ENCODE measurements at places on chromosomes 2 and 18. TPM values are rescaled to one million over a fixed set of nuclear protein-coding genes. Genes with fewer than 3 reads are reported as not detected.

The C2orf78 gene
- not detected for polyA plus RNA-seq

The RNF144A gene
- polyA plus RNA-seq = 2.0 TPM

The IL36B gene
- polyA plus RNA-seq = 1.5 TPM

The ASB18 gene
- polyA plus RNA-seq = not detected

The TCF7L1 gene
- 4.0 TPM for polyA plus RNA-seq

The SIX3 gene
- not detected for polyA plus RNA-seq

The CCDC85A gene
- 0.11 TPM for polyA plus RNA-seq

The COL3A1 gene
- polyA plus RNA-seq = 25.2 TPM

The WNT10A gene
- polyA plus RNA-seq = 9.6 TPM

The GPR35 gene
- 3.1 TPM for polyA plus RNA-seq

The CCL20 gene
- polyA plus RNA-seq = 56.3 TPM

The TXNL4A gene
- 66.7 TPM for polyA plus RNA-seq

The AFF3 gene
- 1.1 TPM for polyA plus RNA-seq

The TCF23 gene
- polyA plus RNA-seq = not detected

The PTPN4 gene
- polyA plus RNA-seq = 4.5 TPM

The RAB6C gene
- polyA plus RNA-seq = not detected

The MTA3 gene
- polyA plus RNA-seq = 55.3 TPM

The PPM1B gene
- 17.6 TPM for polyA plus RNA-seq

The AGAP1 gene
- polyA plus RNA-seq = 4.9 TPM

The CHRNG gene
- not detected for polyA plus RNA-seq

The ATP6V1C2 gene
- 16.8 TPM for polyA plus RNA-seq

The L3MBTL4 gene
- 2.0 TPM for polyA plus RNA-seq

The ZNF532 gene
- polyA plus RNA-seq = 9.9 TPM

The FIGN gene
- 0.49 TPM for polyA plus RNA-seq

The TMEM182 gene
- 0.96 TPM for polyA plus RNA-seq

The MC5R gene
- 0.20 TPM for polyA plus RNA-seq

The SP5 gene
- 0.54 TPM for polyA plus RNA-seq

The SETBP1 gene
- 1.6 TPM for polyA plus RNA-seq

The XIRP2 gene
- polyA plus RNA-seq = 0.13 TPM

The LRATD1 gene
- 23.1 TPM for polyA plus RNA-seq
